HuH-7 (cell line): ENCODE measurements at places on chromosomes 7 and 10.

DNA sequence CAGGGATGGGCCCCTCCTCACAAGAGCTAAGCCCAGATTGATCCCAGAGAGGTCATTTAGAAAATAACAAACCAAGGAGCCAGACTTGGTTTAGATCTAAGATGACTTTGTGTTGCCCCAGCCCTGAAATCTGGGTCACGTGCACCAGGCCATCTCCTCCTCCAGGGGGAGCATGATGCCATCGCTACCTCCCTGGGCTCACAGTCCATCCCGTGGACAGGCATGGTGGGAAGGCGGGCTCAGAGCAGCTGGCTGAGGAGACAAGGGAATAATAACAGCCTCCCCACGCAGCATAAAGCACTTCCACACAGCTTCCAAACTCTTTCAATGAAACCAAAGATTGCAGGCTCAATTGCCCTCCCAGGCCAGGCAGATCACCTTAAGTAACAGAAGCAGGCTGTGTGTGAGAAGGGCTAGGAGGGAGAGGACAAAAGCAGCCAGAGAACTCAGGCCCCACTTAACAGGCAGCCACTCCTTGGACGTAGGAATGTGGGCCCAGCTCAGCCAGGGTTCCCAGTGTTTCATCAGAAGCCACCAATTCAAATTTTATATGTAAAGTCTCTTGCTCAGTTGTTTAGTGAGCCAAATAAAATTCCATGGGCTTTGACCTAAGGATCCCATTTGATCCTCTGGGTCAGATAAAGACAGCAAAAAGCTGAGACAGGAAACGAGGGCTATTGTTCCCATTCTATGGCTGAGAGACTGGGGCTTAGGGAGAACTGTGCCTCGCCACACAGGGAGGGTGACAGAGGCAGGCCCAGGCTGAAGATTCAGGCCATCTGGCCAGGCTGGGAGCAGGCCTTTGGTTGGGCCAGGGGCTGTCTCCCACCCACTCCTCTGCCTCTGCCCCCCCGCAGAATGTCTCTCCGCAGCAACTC, 100.2 kb downstream of the COL13A1 start:
- DNase-seq: peak; percentile 79

- DNase-seq: no peak
Measured at GRCh38 chr10:78634389-78634815, 434.4 kb upstream of the ZMIZ1 start.

DNA sequence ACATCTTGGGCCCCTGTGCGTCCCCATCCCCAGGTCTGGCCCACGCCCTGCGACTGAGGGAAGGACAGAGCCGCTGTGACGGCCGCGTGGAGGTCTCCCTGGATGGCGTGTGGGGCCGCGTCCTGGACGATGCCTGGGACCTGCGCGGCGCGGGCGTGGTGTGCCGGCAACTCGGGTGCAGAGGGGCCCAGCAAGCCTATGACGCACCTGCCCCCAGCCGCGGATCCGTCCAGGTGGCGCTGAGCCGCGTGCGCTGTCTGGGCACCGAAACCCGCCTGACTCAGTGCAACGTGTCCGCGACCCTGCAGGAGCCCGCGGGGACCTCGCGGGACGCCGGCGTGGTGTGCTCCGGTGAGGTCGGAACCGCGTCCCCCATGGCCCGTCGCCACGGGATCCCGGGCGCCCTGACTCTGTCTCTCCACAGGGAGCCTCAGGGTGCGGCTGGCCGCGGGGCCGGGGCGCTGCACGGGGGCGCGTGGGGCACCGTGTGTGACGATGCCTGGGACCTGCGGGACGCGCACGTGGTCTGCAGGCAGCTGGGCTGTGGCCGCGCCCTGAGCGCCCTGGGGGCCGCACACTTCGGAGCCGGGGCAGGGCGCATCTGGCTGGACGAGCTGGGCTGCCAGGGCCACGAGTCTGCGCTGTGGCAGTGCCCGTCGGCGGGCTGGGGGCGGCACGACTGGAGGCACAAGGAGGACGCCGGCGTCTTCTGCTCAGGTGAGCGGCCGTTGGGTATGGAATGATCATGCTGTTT, 5.9 kb downstream of the SCART1 start:
- DNase-seq: no peak

GRCh38 chr7:7100432-7100849, 81.9 kb upstream of the C1GALT1 start:
- DNase-seq: no peak

DNA sequence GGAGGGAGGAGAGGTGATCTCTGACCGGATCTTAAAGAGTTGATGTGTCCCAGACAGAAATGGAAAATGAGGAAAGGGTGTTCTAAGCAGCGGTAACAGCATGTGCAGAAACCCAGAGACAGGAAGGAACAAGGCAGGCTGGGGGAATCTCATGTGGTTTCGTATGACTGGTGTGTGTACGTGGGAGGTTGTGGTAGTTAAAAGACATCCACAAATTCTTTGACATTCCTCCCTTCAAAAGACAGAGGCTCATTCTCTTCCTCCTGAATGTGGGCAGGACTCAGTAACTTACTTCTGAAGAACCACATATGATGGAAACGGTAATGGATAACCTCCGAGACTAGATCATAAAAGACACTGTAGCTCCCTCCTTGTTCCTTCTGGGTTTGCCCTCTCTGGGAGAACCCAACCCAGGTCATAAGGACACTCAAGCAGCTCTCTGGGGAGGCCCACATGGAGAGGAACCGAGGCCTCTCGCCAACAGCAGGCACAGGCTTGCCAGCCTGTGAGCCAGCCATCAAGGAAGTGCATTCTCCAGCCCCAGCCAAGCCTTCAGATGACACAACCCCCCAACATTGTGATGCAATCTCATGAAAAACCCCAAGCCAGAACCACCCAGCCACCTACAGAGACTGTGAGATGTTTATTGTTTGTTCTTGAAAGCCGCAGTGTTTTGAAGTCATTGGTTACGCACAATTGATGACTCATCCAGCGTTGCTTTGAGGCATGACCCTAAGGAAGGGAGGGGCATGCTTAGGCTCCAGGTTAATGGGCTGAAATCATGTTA, 116.0 kb downstream of the SLIT1 start:
- no peak for DNase-seq

- DNase-seq: no peak
Measured at GRCh38 chr7:140661124-140661523, 11.6 kb upstream of the ADCK2 start.

DNA sequence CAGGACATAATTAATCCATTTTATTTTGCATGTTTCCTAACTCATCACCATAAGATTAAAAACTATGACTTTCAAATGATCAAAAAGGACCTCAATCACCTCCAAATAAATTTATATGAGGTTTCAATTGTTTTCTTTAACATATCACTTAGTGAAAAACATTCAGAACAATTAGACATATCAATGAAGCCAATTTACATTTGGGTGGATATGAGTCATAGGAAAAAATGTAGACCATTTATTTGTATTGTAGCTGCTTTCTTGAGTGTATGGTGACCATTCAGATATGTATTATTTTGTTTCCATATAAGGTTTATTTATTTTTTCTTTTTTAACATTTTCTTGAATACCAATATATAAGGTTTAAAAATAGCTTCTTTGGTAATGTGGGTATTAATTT, 13.3 kb upstream of the EXOC6 start:
- DNase-seq: no peak

GRCh38 chr7:77327067-77327931, 88.8 kb downstream of the GSAP start:
- peak; percentile 34 for DNase-seq

DNA sequence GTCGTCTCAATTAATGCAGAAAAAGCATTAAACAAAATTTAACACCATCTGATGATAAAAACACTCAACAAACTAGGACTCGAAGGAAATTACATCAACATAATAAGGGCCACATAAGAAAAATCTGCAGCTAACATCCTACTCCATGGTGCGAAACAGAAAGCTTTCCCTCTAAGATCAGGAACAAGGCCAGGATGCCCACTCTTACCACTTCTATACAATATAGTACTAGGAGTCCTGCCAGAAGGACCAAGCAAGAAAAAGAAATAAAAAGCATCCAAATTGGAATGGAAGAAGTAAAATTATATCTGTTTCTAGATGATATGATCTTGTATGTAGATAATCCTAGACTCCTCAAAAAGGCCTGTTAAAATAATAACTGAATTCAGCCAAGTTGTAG, 143.8 kb upstream of the GPR22 start:
- DNase-seq: no peak

DNA sequence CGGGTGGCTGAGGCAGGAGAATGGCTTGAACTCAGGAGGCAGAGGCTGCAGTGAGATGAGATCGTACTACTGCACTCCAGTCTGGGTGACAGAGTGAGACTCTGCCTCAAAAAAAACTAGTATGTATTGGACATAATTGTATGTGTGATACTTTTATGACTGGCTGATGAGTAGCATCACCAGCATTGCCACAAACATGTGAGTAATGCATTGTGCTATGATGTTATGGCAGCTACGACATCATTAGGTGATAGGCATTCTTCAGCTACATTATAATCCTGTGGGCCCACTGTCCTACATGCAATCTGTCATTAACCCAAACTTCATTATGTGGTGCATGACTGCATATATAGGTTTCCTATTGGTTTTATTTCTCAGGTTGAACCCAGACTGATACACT, 352.4 kb downstream of the GALNT17 start:
- no peak for DNase-seq

GRCh38 chr10:15067154-15067553, 21.4 kb downstream of the ACBD7 start:
- DNase-seq: no peak

DNA sequence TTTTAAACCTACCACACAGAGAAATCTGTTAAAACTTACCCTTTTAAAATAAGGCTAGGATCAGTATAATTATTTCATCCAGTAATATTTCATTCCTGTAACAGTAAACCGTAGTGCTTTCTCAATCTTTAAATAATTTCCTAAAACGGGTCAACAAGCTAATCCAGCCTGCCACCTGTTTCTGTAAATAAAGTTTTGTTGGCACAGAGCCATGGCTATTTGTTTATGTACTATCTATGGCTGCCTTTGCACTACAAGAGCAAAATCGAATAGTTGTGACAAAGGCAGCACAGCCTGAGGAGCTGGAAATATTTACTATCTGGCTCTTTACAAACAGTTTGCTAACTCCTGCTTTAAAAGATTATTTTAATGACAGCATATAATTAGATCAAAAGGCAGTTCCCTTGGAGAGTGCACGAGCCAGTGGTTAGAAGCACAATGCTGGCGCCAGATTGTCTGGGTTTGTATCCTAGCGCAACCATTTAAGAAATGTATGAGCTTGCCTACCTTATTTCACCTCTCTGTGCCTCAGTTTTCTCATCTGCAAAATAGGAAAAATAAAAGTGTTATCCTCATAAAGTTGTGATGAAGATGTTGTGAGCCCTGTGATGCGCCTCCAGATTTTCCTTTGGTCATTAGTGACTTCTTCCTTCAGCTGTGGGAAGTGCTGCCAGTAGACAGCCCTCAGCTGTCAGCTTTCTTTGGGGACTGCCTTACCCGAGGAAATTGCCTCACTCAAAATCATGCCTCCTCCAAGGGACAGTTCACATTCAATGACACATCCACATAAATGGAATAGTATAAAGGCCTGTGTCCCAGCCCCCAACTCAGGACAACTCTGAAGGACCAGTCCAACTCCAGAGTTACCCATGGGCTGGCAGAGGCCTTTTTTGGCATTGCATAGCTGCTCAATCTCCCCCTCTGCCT, 11.8 kb upstream of the MIOS start:
- DNase-seq: no peak

GRCh38 chr10:64209561-64209960, 688.4 kb downstream of the REEP3 start:
- no peak for DNase-seq

- DNase-seq: no peak
Measured at GRCh38 chr7:140159497-140159896, 17.3 kb downstream of the KDM7A start.

DNA sequence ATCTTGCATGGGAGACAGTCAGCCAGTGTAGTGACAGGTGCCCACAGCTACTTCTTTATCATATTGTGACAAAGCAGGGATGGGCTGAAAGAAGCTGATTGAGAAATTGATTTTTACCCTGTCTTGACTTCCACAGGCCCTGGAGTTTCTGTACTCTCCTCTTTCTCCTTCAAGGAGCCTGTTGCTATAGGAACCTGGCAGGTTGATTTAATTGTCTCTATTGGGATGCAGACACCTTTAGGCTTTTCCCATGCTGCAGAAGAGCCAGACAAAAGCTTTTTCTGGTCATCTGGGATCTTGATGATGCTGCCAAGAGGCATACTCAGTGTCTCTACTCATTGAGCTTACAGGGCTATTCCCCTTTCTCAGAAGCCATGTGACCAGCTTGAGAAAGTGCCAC, 754.8 kb downstream of the KCNMA1 start:
- no peak for DNase-seq

DNA sequence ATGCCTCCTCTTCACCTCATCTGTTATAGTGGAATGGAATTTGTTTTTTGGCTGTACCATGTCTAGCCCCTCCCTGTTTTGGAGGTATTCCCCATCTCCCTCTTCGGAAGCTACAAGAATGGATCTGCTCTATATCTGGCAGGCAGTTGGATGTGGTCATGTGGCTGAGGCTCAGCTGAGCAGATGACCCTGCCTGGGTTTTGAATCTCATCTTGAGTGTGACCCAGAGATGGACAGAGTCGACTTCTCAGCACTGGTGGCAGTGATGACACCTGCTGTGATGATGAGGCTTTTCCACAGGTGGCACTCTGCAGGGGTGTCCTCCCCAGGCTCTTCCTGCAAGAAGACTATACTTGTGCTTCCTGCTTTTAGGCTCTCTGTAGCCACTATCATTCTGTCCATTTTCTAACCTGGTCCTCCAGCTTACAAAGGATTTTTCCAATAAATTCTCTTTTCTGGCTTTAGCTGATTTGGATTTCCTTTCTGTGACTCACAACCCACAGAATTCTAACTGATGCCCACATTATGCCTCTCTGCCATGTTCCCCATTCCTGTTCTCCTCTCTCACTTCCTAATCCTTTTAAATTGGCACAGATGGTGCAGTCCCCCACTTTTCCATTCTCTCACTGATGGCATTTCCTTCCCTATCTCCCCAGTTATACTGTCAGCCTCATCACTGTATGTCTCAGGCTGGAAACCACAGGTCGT, 7.5 kb upstream of the ARHGAP22 start:
- DNase-seq: no peak

DNA sequence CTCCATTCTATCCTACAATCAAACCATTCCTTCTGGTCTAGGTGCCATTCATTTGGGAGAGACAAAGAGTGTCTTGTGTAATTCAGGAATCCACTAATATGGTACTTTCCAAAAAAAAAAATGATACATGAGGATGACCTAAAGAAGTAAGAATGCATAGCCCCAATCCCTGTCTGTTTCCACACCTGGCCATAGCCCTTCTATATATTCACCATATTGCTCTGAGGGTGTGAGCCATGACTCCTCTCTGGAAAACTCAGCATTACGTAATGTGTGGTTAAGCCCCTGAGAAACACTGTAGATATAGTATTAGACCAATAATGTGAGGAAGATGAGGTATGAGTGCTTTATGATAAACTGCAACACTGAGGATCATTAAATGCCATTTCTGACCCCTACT, 592.7 kb downstream of the INHBA start:
- no peak for DNase-seq

- DNase-seq: no peak
Measured at GRCh38 chr10:48627984-48628609, 23.2 kb upstream of the ARHGAP22 start.

GRCh38 chr7:92336662-92337340, 91.0 kb downstream of the ANKIB1 start:
- DNase-seq: no peak
